ENCODE measurements at places on chromosomes 6 and 20. TPM values are rescaled to one million over a fixed set of nuclear protein-coding genes. Genes with fewer than 3 reads are reported as not detected.
A peak's percentile ranks its signal among the peaks of the same experiment; 100 is the strongest.

DNA sequence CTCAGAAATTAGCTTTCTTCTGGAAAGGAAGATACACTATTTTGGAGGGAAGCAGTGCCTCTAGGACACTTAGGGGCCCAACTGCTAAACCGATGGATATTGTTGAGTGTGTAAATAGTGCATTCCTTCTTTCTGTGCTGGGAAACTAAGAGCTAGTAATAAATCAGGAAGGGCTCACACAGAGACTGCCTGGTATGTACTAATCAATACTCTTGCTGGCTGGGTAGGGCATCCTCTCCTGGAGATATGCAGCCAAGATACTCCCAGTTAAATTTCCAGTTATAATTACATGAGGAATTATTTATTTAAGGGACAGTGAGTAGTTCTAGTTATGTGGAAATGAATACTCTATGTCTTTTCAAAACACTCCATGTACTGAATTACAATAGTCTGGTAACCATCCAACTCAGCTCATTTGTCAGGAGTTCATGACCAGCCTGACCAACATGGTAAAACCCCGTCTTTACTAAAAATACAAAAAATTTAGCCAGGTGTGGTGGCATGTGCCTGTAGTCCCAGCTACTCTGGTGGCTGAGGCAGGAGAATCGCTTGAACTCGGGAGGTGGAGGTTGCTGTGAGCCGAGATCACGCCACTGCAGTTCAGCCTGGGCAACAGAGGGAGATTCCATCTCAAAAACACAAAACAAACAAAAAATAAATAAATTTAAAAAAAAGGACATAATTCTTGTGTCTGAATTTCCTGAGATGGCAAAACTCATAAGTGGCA is 100.0 kb downstream of the OR2B2 start:
- ATAC-seq: no peak

GRCh38 chr6:15408758-15409157 is 162.9 kb downstream of the JARID2 start:
- ATAC-seq: peak; percentile 62

Gene PSMF1
- total RNA-seq: 168 TPM

Gene LATS1
- total RNA-seq: 21.5 TPM

Gene CCDC170
- total RNA-seq: not detected

DNA sequence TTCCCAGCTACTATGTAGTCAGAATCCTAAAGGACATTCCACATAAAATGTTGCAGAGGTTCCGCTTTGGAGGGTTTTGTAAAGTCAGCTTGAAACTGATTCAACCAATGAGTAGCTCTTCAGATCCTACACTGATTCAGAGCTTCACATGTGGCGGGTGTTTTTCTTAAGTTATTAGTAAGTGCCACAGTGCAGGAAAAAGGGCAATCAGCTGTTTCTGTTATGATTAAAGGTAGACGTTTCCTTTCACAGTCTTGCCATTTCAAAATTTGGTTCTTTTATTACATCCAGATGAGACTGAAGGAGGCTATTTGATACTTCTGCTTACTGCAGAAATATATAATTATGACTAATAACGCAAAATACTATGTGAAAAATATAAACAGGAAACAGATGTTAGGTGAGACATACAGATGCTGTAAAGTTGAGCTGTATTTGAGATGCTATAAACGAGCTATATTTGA is 443.9 kb downstream of the CDKAL1 start:
- peak; percentile 97 for ATAC-seq

DNA sequence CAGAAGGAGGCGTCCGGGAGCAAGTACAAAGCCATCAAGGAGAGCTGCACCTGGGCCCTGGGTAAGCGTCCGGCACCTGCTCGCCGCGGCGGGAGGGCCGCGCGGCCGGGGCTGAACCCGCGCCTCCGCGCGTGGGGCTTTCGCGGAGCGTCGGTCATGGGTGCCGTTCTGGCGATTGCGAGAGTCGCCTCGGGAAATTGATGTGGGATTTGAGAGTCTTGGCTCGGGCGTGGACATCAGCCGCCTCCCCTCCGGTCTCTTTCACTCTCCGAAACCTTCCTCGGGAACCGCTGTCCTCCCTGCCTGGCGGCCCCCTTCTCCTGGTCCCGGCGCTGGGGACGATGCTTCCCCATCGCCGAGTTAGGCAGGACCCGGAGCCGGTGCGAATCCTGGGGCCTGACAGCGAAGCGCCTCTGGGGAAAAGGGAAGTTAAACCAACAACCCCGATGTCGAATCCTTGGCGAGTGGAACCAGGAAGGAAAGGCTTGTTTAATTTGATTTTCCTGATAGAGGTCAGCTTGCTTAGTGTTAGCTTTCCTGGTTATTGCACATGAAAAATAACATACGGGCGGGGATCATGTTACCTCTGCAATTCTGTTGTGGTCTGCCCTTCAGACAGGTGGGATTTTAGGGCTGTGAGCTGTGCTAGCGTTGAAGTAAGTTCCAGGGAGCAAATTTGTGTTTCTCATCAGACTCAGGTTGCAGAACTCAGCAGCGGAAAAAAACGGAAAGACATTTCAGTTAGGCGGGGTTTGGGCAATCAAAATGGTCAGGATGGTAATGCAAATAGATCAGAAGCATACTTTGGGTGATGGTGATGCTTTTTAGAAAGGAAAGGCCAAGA is 594 bp downstream of the ARFGEF3 start:
- ATAC-seq: peak; percentile 49

GRCh38 chr6:116314878-116315277 is 35.1 kb upstream of the TSPYL1 start:
- ATAC-seq: peak; percentile 54

DNA sequence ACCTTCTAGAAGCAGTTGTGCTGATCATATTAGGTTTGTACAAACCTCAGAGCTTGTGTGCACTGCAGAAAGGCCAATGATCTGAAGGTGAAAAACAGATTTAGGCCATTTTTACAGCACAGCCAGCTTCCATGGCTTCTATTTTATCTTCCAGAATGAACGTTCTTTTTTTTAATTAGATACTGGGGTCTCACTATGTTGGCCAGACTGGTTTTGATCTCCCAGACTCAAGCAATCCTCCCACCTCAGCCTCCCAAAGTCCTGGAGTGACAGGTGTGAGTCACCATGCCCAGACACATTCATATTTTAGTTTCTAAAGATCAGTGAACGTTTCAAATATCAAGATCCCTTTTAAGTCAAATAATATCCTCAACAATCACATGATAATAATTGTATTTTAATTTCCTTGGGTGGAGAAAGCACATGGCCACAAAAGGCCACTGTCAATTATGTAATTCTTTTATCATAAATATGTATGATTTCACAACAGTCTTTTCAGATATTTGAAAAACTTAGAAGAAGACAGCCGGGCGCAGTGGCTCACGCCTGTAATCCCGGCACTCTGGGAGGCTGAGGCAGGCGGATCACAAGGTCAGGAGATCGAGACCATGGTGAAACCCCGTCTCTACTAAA is 326.7 kb upstream of the JARID2 start:
- no peak for ATAC-seq

Data from activated T-helper 17 cell treated with anti-CD3 and anti-CD28 coated beads, Interleukin-2, amount 50 U/mL, for 72 hours (primary cell).